ENCODE measurements at places on chromosomes 11 and 22.

- DNase-seq = no peak
These were observed 10.2 kb downstream of the PAMR1 start for GRCh38 chr11:35515224-35515623.

GRCh38 chr11:1939006-1939625 is 8.0 kb upstream of the MRPL23 start:
- no peak for DNase-seq

GRCh38 chr11:111408789-111409727 is 30.0 kb upstream of the POU2AF1 start:
- DNase-seq = no peak

GRCh38 chr11:62427630-62428233 is 8.9 kb downstream of the SCGB1A1 start:
- DNase-seq = no peak

DNA sequence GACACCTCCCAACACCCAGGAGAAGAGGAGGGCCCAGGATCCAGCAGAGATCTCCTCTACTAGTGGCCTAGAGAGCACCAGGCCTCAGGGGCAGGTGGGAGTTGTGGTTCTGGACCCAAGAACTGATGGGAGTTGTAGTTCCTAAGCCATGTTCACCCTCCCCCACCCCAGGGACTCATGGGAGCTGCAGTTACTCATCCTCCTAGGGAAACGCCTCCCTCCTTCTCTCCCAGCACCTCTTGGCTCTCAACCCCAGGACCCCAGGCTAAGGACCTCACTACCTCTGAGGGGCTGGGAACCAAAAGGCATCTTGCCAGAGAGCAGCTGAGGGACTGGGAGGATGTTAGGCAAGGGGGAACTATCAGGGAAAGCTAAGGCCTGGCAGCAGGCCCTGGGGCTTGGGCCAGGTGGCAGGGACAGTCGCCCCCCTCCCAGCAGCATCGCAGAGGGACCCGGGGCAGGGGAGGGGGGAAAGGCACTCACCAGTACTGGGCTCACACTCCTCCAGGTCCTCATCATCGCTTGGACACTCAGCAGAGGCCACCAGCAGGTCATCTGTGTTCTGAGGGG is 28.9 kb downstream of the SLC22A12 start:
- no peak for DNase-seq

- DNase-seq = no peak
These were observed 85.3 kb upstream of the HEPHL1 start for GRCh38 chr11:93935826-93936225.

DNA sequence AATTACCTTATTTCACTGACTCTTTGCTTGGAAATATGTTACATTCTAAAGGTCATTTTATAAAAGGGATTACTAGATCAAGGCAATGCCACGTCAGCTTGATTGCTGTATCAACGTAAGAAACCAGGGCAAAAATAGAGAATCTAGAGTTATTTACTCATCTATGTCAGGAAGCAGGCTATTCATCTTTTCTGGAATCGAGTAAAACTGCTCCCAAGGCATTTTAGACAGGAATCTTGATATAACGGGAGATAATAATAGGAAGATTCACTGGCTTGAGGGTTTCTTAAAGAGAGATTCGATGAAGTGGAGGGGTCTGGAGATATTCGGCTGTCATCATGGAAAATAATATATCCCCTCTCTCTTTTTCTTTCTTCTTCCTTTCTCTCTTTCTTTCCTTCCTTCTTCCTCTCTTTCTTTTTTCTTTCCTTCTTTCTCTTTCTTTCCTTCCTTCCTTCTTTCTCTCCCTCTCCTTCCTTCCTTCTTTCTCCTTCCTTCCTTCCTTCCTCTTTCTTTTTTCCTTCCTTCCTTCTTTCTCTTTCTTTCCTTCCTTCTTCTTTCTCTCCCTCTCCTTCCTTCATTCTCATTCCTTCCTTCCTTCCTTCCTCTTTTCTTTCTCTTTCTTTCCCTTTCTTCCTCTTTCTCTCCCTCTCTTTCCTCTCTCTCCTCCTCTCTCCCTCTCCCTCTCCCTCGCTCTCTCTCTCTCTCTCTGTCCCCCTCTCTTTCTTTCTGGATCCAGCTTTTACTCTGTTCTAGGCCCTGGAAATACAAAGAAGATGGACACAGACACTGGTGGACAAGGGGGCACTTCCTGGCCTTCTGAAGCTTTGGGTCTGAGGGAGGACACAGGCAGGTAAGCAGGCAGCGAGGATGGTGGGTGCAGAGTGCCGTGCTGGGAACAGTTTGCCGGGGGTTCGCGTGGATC is 18.1 kb upstream of the RASD2 start:
- DNase-seq = no peak

DNA sequence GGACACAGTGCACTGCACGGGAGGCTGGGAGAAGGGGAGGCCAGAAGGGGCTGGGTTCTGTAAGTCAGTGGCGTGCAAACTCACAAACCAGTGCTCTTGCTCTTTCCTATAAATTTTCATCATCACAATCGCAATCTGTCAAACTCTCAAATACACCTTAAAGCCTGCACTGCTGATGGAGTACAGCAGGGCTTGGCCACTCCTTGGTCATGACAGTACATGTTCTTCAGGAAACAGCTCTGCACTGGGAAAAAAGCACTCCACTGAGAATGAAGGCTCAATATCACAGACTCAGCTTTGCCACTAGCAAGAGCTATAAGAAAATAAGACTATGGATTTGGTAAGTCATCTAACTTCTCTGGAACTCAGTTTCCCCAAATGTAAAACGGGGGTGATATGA is 111.0 kb downstream of the RBFOX2 start:
- no peak for DNase-seq

DNA sequence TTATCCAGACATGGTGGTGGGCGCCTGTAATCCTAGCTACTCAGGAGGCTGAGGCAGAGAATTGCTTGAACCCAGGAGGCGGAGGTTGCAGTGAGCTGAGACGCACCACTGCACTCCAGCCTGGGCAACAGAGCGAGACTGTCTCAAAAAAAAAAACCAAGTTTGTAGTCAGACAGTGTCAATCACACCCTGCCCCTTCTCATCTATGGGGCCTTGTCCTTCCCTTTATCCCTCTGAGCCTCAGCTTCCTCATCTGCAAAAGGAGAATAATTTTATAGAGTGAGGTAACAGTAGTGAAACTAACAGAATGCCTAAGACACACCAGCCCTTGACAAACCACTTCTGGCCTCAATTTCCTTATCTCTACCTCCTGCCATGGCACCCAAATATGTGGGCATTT is 10.7 kb downstream of the BCL9L start:
- DNase-seq = no peak

DNA sequence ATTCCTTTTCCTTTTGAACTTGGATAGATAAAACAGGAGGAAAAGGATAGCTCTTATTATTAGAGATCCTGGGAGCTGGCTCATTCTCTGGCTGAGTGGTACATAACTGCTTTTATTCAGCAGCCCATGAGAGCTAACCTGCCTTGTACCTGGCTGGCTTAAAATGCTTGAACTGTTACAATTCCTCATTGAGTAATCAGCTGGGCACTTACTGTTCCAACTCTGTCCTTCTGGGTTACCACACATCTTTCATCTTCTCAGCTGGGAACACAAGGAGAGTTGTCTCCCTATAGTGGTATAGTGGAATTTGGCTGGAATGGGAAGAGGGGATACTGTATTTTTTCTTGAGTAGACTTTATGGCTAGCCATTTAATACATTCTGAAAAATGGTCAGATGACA is 39.8 kb upstream of the SPTBN2 start:
- DNase-seq = no peak

DNA sequence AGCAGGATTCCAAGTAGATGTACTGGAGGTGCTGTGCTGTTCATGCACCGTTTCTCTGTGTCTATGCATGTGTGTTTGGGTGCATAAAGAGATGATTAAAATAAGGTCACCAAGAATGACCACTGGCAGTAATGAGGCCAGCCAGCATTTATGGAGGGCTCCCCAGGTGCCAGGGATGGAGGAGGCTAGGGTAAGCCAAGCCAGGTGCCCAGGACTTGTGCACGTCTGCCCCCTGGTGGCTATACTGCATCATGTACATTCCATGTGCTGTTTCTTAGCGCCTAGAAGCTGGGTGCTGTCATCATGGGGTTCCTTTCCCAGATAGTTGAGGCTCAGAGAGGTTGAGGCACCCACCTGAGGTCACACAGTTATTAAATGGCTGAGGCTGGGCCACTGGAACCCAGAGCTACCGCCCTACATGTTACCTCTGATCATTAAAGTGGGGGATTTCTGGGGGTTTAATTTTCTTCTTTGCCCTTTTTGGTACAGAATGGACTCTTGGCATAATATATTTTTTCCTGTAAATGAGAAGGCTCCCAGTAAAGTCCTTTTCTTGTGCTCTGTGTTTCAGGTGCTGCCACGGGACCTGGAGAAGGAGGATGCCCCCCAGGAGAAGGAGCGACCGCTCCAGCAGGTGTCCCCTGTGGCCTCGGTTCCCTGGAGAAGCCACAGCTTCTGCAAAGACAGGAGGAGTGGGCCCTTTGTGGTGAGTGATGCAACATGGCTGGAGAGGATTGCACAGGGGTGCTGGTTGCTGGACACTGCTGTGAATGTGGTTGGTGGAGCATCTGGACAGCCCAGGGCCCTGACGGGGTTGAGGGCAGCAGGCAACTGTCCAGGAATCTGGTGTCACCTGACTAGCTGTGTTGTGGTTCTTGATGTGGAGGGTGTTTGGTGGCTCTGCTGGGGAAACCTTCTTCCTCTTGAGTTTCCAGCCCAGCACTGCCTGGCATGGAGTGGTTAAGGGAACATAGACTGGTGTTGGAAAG is 96.4 kb downstream of the KIAA1671 start:
- peak; percentile 53 for DNase-seq

- no peak for DNase-seq
These were observed 46.8 kb upstream of the RASSF10 start for GRCh38 chr11:12962306-12962705.

DNA sequence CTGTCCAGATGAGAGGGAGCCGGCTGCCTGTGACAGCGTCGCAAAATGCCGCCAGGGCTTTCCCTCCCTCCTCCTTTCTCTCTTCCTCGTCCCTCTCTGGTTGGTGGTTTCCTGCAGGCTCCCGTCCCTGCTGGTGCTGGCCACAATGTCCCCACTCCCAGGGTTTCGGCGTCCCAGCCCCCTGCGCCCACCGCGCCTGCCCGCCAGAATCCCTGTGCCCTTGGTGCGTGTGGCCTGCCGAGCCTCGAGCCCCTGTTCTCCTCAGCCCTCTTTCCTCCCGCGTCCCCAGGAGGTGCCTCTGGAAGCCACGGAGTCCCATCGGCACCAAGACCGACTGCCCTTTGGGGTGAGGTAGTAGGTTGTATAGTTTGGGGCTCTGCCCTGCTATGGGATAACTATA is 37.9 kb upstream of the PPARA start:
- DNase-seq = no peak

DNA sequence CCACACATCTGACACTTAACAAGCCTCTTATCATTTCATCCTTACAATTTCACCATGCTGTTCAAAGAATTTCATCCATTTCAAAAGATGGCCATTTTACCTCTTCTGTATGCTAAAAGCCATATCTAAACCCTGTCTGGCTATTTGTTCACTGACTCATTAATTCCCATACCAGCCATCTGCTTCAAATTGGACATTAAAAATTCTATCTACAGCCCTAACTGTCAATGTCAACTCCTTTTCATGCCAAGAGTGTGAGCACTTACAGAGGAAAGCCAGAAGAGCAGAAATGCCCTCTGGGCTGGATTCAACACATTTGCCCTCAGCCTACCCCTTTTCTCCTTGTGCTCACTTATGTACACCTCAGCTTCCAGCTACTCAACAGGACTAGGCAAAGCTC is 59.2 kb downstream of the SYTL2 start:
- DNase-seq = no peak

GRCh38 chr11:2975594-2975993 is 16.5 kb downstream of the NAP1L4 start:
- peak; percentile 33 for DNase-seq

- DNase-seq = no peak
These were observed 481 bp downstream of the ANGPTL5 start for GRCh38 chr11:101915791-101916291.

DNA sequence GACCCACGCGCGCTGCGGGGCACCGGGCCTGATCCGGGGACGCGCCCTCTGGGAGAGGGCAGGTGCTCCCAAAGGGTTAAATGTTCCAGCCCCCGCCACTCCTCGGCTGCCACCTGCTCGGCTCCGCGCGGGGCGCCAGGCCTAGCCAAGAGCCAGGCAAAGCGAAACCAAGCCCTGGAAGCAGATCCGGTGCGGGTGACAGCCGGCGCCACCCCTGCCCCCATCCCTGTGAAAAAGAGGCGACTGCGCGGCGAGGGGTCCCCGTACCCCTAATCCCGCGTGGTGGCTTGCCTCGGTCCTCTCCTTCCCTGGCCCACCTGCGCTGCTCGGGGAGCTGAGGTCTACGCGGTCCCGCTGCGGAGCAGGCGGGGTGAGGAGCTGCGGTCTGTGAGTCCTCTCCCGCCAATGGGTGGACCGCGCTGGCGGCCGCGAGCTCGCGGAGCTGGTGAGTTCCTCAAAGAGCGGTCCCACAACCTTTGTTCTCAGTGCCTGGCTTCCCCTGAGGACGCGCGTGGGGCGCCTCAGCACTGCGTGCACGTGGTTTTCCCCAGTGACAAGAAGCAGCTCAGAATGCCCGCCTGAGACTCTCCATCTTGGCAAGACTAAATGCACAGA is at the start of gene ME3:
TSS of gene ME3 (minus strand) at position 610 of the 615 bp plus-strand sequence.
- no peak for DNase-seq

- no peak for DNase-seq
These were observed 472.3 kb downstream of the MN1 start for GRCh38 chr22:27329131-27329850.

DNA sequence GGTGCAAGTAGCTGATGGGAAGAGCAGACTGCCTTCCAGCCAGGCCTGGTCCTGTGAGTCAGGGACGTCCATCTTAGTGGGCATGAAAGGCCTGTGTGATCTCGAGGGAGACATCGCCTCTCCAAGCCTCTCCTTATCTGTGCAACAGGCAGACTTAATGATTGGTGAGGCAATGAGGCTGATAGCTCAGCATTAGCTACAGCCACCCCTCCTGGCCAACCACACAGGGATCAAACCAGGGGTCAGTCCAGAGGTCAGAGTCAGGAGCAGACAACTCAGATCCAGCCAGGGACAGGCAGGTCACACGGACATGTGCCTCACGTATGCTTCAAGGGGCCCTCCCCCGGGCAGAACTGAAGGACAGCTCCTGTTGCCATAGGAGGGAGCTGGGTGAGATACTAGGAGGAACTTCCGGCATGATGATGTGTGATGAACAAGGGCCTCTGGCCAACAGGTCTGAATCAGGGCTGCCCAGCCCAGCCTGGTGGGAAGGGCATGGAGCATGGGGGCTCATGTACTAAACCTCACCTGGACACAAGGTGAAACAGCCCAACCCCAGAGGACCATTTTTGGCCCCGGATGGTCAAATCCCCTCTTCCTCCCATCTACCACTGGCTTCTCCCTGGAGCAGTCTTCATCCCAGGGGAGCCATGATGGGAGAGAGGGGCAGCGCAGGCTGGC is 2.8 kb upstream of the APOC3 start:
- no peak for DNase-seq

DNA sequence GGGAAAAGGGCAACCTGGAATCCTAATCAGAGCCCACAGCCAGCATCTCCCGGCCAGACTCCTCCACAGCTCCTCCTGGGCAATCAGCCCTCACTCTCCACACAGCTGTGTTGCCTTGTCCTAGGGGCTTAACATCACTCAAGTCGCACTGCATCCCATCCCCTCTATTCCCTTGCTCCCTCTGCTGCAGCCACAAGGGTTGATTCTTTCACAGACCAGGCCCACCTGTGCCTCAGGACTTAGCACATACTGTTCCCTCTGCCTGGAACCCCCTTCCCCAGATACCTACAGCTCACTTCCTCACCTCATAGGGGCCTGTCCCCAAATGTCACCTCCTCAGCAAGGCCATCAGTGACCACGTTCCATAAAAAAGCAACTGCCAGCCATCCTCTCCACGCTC is 18.4 kb downstream of the SPATA19 start:
- no peak for DNase-seq
